Fibroblast of lung (primary cell): ENCODE measurements at places on chromosomes 5 and 9.

DNA sequence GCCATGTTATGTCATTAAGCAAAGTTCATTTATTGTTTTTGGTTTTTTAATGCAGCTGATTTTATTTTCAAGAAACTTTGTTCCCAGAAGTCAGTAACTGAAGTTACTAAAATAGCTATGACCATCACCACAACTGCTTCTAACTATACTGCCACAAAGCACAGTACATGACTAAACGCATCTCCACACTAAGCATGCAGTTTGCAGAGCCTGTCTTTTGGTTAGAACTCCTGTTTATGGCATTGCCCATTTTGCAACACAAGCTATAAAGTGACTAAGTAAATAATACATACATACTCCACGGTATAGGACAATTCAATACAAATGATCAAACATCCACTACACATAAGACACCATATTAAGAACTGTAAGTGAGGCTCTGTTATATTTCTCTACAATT, 109.7 kb downstream of the MLLT3 start:
- H3K4me3 ChIP-seq, result no peak overlapping the region
- no peaks in the 10 kb centered on the region for H3K36me3 ChIP-seq

DNA sequence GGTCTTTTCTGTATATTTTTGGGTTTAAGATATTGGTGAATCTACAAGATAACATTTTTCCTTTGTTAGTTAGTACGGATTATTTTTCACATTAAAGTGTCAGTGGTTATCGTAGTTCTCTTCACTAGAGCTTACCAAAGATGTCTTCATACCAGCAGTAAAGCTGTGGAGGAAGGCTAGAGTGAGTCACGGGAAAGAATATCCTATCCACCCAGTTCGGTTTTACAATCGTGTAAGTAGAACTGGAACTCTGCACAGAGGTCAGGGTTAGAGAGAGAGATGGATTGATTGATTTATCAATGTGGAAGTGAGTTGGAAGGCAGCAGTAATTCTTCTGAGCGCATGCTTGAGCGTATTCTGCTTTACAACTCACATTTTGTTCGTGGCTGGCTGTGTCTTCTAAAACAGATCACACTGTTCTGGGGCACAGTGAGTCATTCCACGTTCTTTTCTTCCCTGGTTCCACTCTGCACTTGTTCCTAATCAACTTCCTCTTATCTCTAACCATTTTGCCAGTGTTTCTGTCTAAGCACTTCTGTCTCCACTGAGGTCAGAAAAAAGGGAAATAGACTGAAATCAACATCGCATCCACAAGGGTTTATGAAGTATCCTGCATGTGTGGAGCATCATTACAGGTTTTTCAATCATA, 86.5 kb upstream of the ARRDC3 start:
- H3K27ac ChIP-seq, result no peak overlapping the region
- no peaks in the 10 kb centered on the region for H3K4me1 ChIP-seq
- H3K27me3 ChIP-seq, result no peaks in the 10 kb centered on the region
- H3K36me3 ChIP-seq, result no peaks in the 10 kb centered on the region
- no peak overlapping the region for H3K4me3 ChIP-seq
- DNase-seq, result peak; percentile 7

- peaks cover 6% of the 10 kb centered on the region for H3K4me1 ChIP-seq
- H3K36me3 ChIP-seq, result no peaks in the 10 kb centered on the region
- H3K4me3 ChIP-seq, result no peak overlapping the region
- H3K27me3 ChIP-seq, result no peaks in the 10 kb centered on the region
- no peak for DNase-seq
Measured at GRCh38 chr9:91206806-91207205, 154.9 kb downstream of the AUH start.

- no peak overlapping the region for H3K4me3 ChIP-seq
- H3K27ac ChIP-seq, result no peak overlapping the region
- H3K27me3 ChIP-seq, result no peaks in the 10 kb centered on the region
- no peaks in the 10 kb centered on the region for H3K4me1 ChIP-seq
Measured at GRCh38 chr5:114450437-114450836, 88.6 kb downstream of the KCNN2 start.

- H3K27ac ChIP-seq, result no peak overlapping the region
- H3K4me1 ChIP-seq, result no peaks in the 10 kb centered on the region
- H3K36me3 ChIP-seq, result no peaks in the 10 kb centered on the region
- peaks cover 3% of the 10 kb centered on the region for H3K27me3 ChIP-seq
Measured at GRCh38 chr5:31898036-31898632, 259.2 kb downstream of the PDZD2 start.

DNA sequence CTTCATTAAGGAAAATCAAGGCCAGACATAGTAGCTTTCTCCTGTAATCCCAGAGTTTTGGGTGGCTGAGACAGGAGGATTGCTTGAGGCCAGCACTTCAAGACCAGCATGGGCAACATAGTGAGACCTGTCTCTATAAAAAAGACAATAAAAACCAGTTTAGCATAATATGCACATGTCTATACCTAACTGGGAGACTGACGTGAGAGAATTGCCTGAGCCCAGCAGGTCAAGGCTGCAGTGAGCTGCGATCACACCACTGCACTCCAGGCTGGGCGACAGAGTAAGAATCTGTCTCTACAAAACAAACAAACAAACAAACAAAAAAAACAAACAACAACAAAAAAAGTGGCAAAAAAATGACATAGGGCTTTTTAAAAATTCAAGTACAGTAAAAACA, 820.8 kb downstream of the MTRR start:
- no peaks in the 10 kb centered on the region for H3K27me3 ChIP-seq
- H3K4me3 ChIP-seq, result no peak overlapping the region

DNA sequence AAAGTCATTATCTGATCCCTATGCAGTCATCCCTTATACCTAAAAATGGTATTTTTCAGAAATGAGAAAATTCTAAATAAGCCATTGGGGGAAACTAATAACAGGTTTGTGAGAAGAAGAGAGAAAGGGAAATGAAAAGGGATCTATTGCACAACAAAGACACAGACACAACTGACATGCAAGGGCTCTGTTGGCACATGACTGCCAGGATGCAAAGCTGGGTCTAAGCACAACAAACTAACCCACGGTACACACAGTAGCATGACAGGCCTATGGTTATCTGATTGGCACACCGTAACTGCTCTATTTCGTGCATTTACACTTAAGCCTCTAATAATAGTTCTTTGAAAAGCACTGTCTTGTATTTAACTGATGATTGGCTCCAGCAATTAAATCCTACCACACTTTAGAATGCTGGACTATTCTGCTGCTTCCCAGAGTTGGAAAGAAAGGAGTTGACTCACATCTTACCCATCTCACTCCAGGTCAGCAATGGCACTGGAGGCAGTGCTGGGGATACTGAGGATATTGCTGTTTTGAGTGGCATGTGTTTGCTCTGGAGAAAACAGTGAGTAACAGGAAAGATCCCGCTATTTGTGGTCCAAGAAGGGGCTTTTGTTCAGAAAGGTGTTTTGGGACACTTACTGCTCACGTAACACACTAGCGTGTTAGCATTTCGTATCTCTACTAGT, 328.3 kb downstream of the GLIS3 start:
- H3K4me3 ChIP-seq, result no peak overlapping the region
- DNase-seq, result peak; percentile 36
- H3K27me3 ChIP-seq, result no peaks in the 10 kb centered on the region
- H3K27ac ChIP-seq, result no peak overlapping the region
- peaks cover 3% of the 10 kb centered on the region for H3K4me1 ChIP-seq

DNA sequence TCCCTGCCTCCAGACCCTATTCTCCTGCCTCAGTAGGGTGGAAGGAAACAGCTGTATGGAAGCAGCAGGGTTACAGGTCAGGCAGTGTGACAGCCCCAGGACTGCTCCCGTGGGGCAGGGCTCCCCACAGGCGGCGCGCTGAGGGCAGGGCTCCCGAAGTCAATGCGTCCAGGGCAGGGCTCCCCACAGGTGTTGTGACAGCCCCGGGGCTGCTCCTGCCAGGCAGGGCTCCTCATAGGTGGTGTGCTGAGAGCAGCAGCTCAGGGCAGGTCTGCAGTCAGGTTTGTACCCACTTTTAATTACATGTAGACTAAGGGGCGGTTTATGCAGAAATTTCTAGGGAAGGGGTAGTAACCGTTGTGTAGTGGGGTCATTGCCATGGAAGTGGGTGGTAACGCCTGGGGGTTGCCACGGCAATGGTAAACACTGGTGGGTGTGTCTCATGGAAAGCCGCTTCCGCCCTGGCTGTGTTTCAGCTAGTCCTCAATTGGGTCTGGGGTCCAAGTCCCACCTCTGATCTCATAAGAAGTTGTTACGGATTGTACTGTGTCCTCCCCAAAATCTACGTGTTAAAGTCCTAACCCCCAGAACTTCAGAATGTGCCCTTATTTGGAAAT, 16.7 kb upstream of the TERT start:
- H3K4me1 ChIP-seq, result no peaks in the 10 kb centered on the region
- no peak overlapping the region for H3K4me3 ChIP-seq
- H3K36me3 ChIP-seq, result no peaks in the 10 kb centered on the region
- no peak overlapping the region for H3K27ac ChIP-seq
- no peak for DNase-seq

- no peaks in the 10 kb centered on the region for H3K36me3 ChIP-seq
- H3K4me1 ChIP-seq, result no peaks in the 10 kb centered on the region
- H3K27ac ChIP-seq, result no peak overlapping the region
- H3K4me3 ChIP-seq, result no peak overlapping the region
- no peaks in the 10 kb centered on the region for H3K27me3 ChIP-seq
- DNase-seq, result peak; percentile 89
Measured at GRCh38 chr5:79771387-79771786, 81.8 kb downstream of the CMYA5 start.

GRCh38 chr5:98428806-98429205, 344.7 kb upstream of the RGMB start:
- no peak overlapping the region for H3K4me3 ChIP-seq
- no peaks in the 10 kb centered on the region for H3K36me3 ChIP-seq
- H3K4me1 ChIP-seq, result peaks cover 23% of the 10 kb centered on the region
- peak; percentile 98 for DNase-seq
- peak overlapping the region; percentile 5 for H3K27ac ChIP-seq

DNA sequence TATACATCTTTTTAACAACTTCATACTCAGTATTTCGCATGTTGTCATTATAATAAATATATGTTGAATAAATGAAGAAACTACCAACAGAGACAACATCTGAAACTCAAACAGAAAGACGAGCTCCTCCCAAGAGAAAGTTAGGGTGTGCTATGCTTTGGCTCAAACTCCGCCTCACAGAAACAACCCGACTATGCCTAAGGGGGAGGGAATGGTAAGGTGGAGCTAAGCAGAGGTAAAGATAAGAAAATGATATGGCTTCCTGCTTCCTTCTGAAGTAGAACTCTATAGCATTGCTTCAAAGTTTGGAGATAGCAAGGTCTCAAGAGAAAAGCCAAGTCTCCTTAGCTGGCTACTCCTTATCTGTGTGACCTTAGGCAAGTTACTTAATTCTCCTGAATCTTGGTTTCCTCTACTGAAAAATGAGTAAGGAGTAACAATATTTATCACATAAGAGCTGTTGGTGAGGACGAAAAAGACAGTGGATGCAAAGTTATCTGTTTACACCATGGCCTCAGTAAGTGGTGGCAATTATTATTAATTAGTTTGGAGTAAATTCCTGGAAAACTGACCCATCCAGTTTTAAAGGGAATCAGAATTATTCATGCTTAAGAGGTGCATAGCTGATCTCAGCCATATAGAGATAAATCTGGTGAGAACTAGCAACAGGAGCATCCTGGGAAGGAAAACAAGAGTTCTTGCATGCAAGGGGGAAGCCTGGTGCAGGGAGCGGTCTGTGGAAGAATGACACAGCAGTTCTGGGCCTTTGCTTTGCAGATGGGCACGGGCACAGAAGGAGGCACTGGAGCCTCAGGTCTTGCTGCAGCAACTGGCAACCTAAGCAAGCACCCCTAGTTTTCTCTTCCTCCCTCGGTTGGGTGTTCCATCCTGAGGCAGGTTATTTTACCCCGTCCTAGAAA, 73.3 kb downstream of the GLIS3 start:
- H3K4me1 ChIP-seq, result peaks cover 13% of the 10 kb centered on the region
- no peaks in the 10 kb centered on the region for H3K36me3 ChIP-seq
- no peak for DNase-seq
- no peaks in the 10 kb centered on the region for H3K27me3 ChIP-seq
- H3K4me3 ChIP-seq, result no peak overlapping the region

DNA sequence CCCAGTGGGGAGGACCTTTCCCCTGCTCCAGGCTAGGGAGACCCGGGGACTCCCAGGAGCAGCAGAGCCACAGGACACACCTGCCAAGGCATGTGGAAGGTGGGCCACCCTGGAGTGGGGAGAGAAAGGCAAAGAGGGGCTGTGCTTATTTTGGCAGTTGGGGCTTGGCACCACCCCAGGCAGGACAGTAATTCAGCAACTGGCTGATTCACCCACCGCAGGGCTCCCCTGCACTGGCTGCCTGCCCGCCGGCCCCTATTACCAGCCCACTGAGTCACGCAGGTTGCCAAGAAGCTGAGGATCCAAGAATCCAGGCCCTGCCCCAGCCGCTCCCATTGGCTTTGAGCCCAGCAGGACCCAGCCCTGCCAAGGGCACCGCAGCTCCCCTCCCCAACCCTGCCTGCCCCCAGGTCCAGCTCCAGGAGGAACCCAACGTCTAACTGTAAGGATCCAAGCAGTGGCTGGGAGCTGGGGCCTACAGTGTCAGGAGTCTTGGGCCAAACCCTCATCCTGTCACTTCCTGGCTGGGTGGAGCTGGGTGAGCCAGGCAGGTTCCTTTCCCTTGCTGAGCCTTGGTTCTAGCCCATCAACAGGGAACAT, 14.2 kb upstream of the RALGDS start:
- peak; percentile 94 for DNase-seq
- peak overlapping the region; percentile 94 for H3K27ac ChIP-seq
- H3K4me3 ChIP-seq, result no peak overlapping the region
- H3K4me1 ChIP-seq, result peaks cover 33% of the 10 kb centered on the region
- H3K36me3 ChIP-seq, result no peaks in the 10 kb centered on the region

DNA sequence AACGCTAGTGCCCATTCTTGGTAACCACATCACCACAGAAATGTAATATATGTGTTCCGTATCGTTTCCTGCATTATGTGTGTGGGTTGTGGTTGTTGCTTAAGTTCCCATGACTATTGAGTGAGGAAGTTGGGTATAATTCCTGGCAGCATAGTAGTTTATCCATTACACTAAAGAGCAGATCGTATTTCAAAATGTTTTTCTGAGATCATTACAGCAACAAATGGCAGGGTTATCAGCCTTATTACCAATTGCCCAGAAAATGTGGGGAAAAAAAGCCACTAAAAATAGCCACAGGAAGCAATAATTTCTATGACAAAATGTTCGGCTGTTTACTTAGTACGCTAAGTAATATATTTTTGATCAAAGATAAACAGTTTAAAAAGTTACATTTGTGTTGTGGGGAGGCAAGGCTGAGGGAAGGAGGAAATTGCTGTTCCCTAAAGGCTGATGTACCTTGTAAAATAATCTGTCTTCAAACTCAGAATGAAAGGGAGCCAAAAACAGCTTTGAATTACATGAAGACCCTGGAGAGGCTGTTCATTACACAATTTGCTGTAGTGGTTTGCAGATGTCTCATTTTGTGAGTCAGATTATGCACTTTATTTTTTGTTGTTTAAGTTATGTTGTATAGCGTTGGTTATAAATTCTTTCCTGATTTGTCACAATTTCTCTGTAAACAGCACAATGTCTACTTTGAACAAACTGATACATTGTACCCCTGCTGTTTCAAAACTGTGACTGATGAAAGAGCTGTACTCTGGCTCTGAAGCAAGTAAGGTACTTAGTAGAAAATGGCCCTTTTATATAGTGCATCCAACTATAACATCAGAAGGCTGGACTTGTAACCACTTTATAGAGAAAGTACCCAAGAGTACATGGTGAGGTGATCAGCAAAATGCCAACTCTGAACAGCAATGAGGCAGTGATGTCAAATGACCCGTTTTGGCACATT, 1028.5 kb downstream of the NR2F1-AS1 start:
- H3K27me3 ChIP-seq, result no peaks in the 10 kb centered on the region
- DNase-seq, result peak; percentile 100
- no peaks in the 10 kb centered on the region for H3K36me3 ChIP-seq
- peaks cover 4% of the 10 kb centered on the region for H3K4me1 ChIP-seq
- H3K4me3 ChIP-seq, result no peak overlapping the region

GRCh38 chr9:138119202-138120027, 241.8 kb downstream of the CACNA1B start:
- no peaks in the 10 kb centered on the region for H3K27me3 ChIP-seq
- H3K4me1 ChIP-seq, result no peaks in the 10 kb centered on the region
- no peaks in the 10 kb centered on the region for H3K36me3 ChIP-seq
- no peak overlapping the region for H3K4me3 ChIP-seq
- H3K27ac ChIP-seq, result no peak overlapping the region
